RPMI7951 (cell line): ENCODE measurements at places on chromosomes 7 and 10. TPM values are rescaled to one million over a fixed set of nuclear protein-coding genes. Genes with fewer than 3 reads are reported as not detected.
A peak's percentile ranks its signal among the peaks of the same experiment; 100 is the strongest.

DNA sequence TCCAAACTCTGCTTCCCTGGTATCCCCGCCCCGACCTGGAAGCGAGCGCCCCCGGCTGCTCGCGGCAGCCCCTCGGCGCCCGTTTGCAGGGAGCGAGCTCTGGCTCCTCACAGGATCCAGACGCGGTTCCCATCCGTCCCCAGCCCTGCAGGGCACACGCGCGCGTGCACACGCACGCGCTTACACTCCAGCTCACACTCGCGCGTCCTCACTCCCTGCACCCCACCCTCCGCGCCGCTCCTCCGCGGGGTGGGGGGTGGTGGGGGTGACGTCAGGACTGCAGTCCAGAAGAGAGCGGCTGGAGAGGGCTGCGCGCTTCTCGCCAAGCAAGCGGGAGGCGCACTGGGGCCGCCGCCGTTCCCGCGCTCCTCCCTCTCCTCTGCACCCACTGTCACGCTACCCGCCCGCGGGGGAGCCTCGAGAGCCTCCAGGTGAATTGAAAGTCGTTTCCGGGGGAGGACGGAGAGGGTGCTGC is 255.6 kb downstream of the OTUD1 start:
- no peak for DNase-seq

GRCh38 chr10:7035126-7035761 is 375.6 kb downstream of the SFMBT2 start:
- DNase-seq, result no peak

DNA sequence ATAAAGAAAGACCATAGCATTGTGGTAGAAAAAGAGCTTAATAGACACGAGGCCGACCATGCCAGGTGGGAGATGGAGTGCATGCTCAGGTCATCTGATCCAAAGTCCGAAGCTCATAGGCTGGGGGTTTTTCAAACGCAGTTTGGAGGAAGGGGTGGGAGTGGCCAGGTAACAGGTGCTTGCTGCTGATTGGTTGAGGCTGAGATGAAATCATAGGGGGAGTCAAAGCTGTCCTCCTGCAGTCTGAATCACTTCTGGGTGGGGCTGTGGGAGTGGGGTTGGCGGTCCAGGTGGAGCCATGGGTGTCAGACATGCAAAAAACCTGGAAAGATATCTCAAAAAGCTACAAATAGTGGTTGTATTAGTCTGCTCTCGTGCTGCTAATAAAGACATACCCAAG is 2.8 kb upstream of the ERCC6 start:
- no peak for DNase-seq

GIMAP1 gene
- total RNA-seq, result not detected in 2 replicates

GRCh38 chr7:116400522-116400921 is 99.0 kb upstream of the CAV2 start:
- DNase-seq, result no peak

- DNase-seq, result no peak
These were observed 20.4 kb upstream of the RHBDD2 start for GRCh38 chr7:75858410-75858809.

LRRC17 gene
- 48.8 and 54.3 TPM in 2 replicates for total RNA-seq

- no peak for DNase-seq
These were observed 475 bp upstream of the NRBF2 start for GRCh38 chr10:63132651-63133055.

RBM33 gene
- total RNA-seq, result 11.6 and 12.7 TPM in 2 replicates

GRCh38 chr10:126092366-126093215 is 196.2 kb downstream of the FANK1 start:
- DNase-seq, result peak; percentile 60

- no peak for DNase-seq
These were observed 711 bp upstream of the CDHR3 start for GRCh38 chr7:105962353-105962752.

GRCh38 chr7:78543976-78544375 is 745.4 kb downstream of the PHTF2 start:
- DNase-seq, result no peak

DNA sequence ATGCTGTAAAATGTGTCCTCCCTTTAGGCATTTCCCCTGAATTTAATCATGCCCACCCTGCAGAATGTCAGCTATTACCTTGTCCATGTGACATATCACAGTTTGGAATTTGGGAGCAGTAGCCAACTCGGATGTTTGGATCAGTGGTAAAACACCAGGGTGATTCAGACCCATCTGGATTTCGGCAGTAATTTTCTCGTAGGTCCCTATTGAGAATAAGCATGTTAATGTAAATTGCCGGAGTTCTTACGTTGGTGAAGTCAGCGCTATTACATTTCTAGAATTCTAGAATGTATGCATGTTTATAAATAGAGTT is 44.1 kb downstream of the HGF start:
- DNase-seq, result peak; percentile 62

- DNase-seq, result peak; percentile 29
These were observed 75.9 kb downstream of the LMBR1 start for GRCh38 chr7:156816943-156817572.
